Activated naive CD8-positive, alpha-beta T cell treated with anti-CD3 and anti-CD28 coated beads, Interleukin-2, amount 50 U/mL, for 16 hours (primary cell): ENCODE measurements at places on chromosomes 4 and X.

GRCh38 chr4:42708625-42709024 is 51.7 kb upstream of the ATP8A1 start:
- no peak for DNase-seq

GRCh38 chr4:98185279-98185678 is 42.0 kb upstream of the STPG2 start:
- DNase-seq, result no peak

DNA sequence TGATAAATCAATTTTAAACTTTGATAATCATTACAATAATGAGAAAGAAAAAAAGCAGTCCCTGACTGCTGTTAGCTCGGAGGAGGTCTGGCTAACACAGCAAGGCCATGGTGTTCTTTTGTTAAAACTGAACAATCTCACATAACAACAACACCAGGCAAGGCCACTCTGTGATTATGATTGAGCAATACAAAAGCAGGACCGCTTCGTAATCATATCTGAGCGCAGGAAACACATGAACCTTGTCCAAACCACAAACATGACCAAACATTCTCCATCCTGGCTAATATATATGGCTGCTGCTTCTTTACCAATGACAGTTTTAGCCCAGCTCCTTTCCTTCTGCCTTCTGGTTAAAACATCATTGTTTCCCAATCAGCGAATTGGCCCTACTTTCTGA is 76.8 kb upstream of the DDX53 start:
- DNase-seq, result no peak

GRCh38 chr4:89156174-89156914 is 45.0 kb downstream of the TIGD2 start:
- no peak for DNase-seq

DNA sequence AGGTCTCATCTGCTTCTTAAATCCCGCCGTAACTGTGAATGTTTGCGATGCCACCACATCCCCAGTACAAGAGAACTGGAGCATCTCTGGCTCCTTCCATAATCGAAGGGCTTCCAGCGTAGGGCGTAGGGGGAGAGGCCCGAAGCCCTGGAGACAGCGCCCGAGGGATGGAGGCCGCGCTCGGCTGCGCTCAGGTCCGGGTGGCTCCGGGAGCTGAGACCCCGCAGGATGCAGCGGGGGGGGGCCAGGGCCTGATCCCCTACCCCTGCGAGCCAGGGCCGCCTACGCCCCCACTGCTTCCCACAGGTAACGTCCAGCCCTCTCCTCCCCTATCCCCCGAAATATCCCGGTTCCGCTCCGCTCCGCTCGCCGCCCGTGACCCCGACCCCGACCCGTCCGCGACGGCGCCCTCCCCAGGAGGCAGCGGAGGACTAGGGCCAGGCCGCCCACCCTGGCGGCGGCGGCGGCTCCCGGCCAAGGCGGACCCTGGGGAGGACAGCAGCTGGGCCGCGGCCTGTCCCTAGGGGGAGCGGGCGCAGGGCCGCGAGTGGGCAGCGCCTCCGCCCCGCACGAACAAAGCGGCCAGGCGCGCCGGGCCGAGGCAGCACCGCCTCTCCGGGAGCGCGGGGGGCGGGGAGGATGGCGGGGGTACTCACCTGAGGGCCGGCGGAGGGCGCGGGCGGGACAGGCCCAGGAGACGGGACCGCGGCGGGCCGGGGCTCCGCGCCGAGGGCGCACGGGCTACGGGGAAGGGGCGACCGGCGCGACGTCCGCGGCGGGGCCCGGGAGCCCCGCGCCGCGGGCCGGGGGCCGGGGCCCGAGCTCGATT is 723 bp downstream of the WDFY3 start:
- no peak for DNase-seq

- no peak for DNase-seq
These were observed 219.6 kb downstream of the CAMK2D start for GRCh38 chr4:113541933-113542332.

- no peak for DNase-seq
These were observed 17.8 kb downstream of the ZNF81 start for GRCh38 chrX:47854474-47854873.

DNA sequence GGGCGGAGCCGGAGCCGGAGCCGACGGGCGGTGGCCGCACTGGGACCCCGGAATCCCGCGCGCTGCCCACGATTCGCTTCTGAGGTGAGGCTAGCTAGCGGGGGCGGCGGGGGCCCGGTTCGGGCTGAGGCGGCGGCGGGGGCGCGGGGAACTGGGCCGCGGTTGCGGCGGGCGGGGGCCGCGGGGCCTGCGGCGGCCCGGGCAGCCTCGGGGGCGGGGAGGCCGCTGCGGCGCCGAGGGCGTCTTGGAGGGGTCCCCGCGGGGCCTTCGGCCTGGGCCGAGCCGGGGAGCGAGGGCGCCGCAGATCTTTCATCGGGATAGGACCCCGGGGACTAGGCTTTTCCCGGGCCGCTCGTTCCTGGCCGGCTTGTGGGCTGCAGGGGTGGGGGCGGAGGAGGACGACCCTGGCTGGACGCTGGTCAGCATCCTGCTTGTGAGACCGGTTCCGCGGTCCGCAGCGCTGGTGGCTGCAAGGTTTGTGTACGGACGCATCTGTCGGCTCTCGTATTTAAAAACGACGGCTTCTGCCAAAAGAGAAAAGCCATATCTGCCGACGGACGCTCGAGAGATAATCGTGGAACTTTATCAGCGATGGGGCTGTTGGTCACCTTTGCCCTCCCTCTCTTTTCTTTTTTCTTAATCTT is 419 bp downstream of the ADD1 start:
- no peak for DNase-seq

DNA sequence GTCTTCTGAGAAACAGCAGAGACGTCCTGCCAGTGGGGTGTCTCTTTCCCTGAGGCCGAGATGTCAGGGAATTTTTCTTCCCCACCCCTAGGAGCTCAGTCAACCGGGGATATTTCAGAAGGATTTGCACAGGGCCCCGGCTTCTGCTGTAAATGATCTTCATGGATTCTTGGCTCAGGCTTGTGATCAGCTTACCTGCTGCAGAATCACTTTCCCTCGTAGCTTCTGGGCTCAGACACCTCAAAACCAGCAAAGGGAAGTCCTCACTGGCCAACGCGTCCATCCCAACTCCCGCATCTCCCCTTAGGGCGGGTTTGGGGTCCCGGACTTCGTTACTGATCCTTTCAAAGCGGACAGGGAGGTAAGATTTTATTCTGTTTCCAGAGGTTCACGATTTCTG is 212.7 kb downstream of the SHOX start:
- no peak for DNase-seq

GRCh38 chrX:132146456-132146855 is 18.6 kb upstream of the FRMD7 start:
- no peak for DNase-seq

DNA sequence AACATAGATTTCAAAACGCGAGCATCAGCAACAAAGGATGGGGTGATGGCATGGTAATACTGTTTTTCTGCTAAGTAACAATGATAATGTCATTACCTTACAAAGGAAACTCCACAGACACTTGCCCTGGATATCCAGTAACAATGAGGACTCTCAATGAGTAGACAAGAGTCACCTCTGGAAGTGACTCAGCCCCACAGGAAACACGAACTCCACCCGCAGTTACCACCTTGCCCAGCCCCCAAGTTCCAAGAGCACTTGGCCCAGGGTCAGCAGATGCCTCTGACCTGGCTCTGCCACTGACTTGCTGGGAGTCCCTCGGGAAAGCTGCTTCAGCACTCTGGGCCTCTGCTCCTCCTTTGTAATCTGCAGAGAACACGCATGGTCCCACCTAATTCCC is 110.3 kb upstream of the MAP3K15 start:
- DNase-seq, result no peak

DNA sequence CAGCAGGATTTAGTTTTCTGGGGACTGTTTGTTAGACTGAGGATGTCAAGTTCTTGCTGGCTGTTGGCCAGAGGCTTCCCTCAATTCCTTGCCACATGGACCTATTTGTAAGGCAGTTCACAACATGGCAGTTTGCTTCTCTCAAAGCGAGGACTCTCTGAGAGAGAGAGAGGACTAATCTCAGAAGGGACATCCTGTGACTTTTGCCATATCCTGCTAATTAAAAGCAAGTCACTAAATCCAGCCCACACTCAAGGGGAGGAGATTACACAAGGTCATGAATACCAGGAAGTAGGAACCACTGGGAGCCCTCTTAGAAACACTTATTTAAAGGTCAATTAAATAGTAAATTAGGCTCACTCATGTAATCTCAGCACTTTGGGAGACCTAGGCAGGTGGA is 38.2 kb downstream of the PPP1R2C start:
- DNase-seq, result no peak

GRCh38 chrX:13699183-13699826 is 10.4 kb downstream of the RAB9A start:
- DNase-seq, result no peak

DNA sequence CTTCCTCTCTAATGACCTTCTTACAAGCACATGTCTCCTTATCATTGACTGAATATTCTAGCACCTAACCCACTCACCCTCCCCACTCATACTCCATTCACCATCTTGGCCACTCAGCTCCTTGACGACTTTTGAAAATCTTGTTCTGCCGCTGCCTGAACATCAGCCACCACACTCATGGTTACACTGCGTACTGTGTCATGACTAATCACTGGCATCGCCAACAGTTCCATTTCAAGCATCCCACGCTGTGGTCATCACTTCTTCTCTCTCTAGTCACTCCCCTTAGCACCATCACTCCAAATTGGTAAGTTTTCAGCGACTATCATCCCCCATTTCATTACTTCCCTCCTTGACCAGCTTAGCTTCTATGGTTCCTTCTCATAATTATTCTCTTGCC is 352.8 kb downstream of the MAPK10 start:
- DNase-seq, result no peak

- no peak for DNase-seq
These were observed 146.3 kb upstream of the ATP6AP2 start for GRCh38 chrX:40434443-40434842.

DNA sequence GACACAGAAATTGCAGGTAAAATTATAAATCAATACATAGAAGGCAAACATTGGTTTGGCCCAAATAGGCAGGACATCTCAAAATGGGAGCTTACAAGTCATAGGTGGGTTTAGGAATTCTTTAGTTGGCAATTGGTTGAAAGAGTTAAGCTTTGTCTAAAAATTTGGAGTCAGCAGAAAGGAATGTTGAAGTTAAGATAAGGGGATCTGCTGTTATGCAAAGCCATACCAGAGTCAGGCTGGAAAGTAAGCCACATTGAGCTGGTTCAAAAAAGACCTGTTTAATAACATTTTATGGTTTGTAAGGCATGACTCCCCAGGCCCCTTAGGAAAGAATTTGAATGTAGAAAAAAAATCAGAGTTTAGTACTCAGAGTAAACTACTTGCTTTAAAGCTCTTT is 92.6 kb downstream of the IL13RA2 start:
- no peak for DNase-seq
